Islet precursor cell (in vitro differentiated cells): ENCODE measurements at places on chromosomes 1 and 21.

DNA sequence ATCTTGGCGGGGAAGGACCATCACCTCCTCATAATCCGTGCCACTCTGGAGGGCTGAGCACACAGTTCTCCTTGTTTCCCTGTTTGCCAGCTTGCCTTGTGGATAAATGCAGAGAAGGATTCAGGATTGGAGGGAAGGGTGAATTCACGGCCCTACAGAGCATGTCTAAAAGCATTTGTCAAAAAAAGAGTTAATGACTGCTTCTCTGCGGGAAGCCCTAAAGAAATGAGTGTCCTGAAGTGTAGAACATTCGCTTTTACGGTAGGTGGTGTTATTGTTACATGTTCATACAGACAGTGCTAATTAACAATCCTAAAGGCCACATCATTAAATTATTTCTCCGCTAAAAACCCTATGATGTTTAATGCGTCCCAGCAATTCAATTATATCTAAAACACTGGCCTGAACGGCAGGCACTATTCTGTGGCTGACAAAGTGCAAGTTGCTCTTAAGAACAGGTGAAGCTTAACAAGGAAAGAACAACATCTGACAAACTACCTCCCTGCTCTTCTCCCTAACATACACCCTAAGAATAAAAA lies 112.3 kb upstream of the NFIA start:
- DNase-seq, result no peak

DNA sequence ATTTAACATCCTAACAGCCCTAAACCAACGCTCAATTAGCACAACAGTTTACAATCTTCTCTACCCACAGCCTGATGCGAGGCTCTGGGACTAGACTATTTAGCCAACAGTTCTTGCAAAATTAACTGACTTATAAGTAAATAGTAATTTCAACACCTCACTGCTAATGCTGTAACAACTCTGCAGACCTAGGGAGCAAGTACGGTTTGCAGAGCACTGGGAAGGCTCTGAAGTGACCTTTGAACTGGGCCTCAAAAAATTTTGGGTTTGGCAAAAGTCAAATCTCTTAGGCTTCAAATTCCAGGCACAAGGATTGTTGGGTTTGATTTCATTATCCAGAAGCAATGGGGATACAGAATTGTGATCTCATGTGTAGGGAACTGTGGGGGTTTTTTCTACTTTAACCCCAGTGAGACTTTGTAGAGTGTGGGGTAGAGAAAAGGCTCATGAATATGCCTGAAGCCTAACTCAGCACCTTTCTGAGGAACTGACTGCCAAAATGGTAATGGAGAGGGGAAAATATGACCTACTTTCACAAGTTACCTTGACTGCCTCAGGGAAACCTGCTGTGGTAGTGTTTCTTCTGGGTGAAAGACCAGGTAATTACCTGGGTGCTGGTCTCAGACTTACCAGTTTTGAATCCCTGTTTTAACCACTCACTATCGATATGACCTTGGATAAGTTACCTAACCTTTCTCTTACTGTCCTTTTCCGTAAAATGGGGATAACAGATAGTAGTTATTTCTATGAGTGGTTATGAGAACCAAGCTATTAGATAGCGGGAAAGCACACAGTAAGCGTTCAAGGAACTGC lies 889 bp upstream of the TXLNA start:
- DNase-seq, result no peak

GRCh38 chr1:16391411-16391810 lies 24.4 kb downstream of the SZRD1 start:
- no peak for DNase-seq

- no peak for DNase-seq
These were observed 1.3 kb downstream of the TGFBR3 start for GRCh38 chr1:91884459-91885212.

- DNase-seq, result no peak
These were observed 17.0 kb downstream of the TFF3 start for GRCh38 chr21:42298237-42298636.

DNA sequence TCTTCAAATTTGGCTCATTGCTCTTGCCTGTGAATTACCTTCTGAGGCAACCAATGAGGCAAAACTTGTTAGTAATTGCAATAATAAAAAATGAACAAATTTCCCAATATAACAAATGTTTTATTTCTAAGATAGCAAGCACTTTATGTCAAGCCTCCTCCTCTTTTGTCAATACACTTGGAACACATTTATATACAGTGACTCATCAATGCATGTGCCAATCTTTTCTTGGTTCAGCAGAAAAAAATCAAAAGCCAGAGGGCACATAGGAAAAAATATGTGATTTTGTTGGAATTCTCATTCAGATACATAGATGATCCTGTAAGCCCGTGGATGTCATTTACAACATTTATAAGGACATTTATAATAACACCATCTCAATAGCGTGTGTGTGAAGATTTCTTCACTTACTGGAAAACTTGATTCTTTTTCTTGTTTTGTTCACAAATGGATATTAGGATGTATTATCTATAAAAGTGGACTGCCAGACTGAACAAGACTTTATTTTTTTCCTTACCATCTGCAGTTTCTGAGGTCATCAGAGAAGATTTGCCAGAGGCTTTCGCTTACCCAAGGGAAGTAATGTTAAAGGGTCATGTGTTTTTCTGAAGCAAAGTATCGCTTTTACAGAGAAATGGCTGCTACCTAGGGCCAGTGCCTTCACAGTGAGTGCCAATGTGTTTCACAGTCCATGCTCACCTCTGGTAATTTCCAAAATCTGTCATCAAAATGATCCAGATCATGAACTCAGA lies 645.7 kb upstream of the PTBP2 start:
- no peak for DNase-seq

GRCh38 chr1:39509360-39510009 lies 18.0 kb downstream of the BMP8A start:
- peak; percentile 47 for DNase-seq

GRCh38 chr1:27360159-27361043 lies 6.4 kb downstream of the MAP3K6 start:
- DNase-seq, result no peak

- DNase-seq, result peak; percentile 66
These were observed 67.5 kb upstream of the VAMP3 start for GRCh38 chr1:7703321-7704213.

- peak; percentile 49 for DNase-seq
These were observed 42.6 kb upstream of the LBR start for GRCh38 chr1:225470211-225471108.

DNA sequence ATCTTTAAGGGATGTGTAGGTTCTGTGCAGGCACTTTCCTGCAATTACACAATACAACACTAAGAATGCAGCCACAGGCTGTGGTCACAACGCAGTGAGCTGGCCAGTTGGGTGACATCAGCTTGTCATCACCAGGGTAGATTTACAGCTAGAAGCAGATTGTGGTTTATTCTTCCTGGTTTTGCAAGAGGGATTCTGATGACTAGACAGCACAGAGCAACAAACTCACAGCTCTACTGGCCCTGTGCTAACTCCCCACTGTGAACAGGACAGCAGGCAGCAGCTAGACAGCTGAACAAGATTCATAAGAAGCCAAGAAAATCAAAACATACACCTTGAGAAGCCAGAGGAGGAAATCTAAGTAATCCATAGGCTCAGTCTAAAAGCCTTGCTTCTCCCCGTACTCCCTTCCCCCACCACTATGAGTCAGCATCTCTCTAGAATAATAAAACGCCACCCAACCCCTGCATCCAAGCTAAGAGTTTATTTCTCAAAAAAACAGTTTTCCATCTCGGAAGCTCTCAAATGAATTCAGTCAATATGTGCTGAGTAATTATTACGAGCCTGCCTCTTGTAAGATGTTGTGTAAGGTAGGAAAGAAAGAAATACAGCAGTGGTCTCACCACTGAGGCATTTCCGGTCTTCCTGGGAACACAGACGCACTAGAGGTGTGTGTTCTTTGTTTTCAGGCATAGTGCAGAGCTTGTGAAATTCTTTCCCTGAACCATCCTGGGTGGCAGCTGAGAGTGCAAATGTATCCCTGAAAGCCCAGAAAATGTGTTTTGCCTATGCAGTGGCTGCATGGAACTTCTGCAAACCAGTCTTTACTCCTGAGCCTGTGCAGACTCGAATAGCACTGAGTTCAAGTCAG lies 162.8 kb downstream of the NTPCR start:
- peak; percentile 99 for DNase-seq

- DNase-seq, result no peak
These were observed 59.6 kb upstream of the HOOK1 start for GRCh38 chr1:59755069-59755685.

- DNase-seq, result no peak
These were observed 507 bp downstream of the GLIS1 start for GRCh38 chr1:53738205-53739108.

DNA sequence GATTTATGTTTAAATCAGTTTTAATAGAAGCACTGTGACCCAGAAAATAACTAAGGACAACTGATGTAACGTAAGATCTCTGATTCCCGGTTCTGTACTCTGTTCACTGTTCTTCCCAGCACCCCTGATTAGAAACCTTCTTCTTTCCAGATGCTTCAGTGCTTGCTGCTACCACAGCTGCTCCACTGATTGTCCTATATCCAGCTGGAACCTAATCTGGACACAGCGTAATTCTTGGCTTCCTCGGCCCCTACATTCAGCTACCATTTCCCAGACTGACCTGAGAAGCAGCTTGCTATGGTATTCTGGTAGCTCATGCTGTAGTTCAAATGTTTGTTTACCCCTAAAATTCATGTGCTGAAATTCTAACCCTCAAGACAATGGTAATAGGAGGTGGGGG lies 302.7 kb downstream of the GRIK1 start:
- no peak for DNase-seq

DNA sequence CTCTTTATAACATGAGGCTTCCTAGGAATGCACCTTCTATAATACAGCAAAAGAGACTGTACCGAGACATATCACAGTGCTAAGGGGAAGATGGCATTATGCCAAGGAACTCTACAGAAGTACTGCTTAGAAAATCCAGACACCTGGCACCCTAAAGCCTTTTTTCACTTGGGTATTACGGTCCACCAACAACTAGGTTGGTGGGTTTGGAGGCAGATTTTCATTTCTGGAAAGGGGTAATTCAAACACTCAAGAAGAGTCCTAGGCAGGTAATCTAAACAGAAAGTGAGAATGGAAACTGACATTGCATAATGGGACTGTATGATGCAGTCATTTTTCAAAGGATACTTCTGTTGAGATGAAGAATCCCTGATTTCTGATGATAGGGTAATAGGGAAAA lies 19.6 kb downstream of the SCMH1 start:
- no peak for DNase-seq

DNA sequence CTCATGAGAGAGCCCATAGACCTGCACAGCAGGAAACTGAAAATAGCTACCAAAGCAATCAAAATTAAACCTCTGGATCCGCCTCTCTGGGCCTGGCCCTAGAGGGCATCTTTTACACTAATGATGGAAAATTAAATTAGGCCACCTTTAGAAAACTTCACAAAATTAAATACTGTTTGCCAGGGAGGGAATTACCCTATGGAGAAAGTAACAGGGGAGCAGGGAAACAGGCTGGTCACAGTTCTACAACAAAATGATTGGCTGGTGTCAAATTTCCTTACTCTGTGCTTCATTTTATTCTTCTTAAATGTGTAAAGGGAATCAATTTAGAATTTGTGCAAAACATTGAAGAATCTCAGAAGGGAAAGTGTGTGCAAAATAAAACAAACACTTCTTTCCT lies 62.4 kb downstream of the SPATA46 start:
- DNase-seq, result no peak

DNA sequence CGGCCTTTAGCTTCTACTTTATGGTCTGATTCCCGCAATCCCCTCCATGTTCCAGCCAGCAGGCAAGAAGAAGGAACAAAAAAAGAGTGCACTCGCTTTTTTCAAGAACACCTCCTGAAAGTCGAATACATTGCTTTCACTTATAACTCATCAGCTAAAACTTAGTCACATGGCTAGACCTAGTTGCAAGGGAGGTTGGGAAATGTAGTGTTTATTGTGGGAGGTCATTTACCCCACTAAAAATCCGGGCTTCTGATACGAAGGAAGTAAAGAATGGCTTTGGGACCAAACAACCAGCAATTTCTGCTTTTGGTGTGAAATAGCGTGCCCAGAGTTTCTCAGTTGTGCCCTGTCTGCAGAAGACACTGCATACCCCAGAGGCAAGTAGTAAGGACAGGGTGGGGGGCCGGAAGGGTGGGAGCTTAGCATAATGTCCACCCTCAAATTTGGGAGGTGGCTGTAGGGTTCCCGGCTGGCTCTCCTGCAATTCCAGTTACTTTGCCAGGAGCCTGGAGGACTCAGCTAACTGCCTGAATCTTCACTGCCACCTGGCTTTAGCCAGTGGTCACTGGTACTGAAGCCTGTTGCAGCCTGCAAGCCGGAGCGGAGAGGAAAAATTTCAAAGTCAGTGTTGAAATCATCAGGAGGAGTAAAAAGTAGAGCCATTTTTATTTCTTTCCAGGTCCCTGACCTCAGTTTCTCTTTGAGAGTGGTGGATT lies 57.7 kb upstream of the F3 start:
- peak; percentile 71 for DNase-seq

GRCh38 chr1:150997949-150998348 lies 8.8 kb downstream of the MINDY1 start:
- no peak for DNase-seq

DNA sequence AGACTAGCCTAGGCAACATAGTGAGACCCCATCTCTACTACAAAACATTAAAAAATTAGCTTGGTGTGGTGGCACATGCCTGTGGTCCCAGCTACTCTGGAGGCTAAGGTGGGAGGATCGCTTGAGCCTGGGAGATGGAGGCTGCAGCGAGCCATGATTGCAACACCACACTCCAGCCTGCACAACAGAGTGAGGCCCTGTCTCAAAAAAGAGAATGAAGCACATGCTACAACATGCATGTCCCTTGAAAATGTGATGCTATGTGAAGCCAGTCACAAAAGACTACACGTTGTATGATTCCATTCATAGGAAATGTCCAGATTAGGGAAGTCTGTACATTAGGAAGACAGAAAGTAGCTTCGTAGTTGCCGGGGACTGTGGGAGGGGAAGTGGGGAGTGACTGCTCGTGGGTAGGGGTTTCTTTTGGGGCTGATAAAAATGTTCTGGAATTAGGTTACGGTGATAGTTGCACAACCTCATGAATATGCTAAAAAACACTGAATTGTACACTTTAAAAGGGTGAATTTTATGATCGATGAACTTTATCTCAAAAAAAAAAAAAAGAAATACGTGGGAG lies 202.1 kb downstream of the KAZN start:
- DNase-seq, result no peak

DNA sequence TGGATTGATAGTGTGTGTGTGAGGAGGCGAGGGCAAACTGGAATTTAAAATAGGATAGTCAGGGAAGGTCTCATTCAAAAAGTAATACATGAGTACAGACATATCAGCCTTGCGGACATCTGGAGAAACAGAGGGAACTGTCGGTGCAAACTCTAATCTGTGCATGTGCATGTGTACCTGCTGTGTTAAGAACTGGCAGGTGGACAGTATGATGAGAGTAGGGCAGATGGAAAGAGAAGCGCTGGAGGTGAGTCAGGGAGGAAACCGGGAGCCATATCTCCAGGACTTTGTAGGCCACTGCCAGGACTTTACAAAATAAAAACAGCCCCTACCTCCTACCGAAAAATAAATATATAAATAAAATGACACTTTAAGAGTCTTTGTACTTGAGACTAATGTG lies 31.3 kb upstream of the MYBPHL start:
- no peak for DNase-seq

GRCh38 chr1:100308777-100309176 lies 42.8 kb downstream of the RTCA start:
- DNase-seq, result no peak
